ENCODE measurements at places on chromosomes 6 and 20.

GRCh38 chr6:148998704-148999103, 251.9 kb downstream of the UST start:
- no peak for DNase-seq

DNA sequence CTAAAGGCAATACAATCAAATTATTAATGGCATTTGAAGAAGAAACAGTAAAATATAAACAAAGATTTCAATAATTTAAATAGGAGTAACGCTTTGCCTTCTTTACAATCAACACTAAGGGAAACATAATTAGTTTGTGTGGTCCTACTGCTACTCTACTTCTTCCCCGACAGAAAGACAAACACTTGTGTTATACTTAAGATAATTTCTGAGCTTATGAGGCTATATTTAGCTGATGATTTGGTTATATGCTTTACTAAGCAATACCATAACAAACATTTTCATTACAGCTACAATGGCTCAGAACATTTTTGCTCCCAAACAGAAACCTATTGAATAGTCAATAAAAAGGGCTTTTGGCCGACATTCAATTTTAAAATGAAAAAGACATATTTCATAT, 1217.2 kb upstream of the GJE1 start:
- no peak for DNase-seq

GRCh38 chr20:47782076-47782475, 3.2 kb downstream of the SULF2 start:
- no peak for DNase-seq

DNA sequence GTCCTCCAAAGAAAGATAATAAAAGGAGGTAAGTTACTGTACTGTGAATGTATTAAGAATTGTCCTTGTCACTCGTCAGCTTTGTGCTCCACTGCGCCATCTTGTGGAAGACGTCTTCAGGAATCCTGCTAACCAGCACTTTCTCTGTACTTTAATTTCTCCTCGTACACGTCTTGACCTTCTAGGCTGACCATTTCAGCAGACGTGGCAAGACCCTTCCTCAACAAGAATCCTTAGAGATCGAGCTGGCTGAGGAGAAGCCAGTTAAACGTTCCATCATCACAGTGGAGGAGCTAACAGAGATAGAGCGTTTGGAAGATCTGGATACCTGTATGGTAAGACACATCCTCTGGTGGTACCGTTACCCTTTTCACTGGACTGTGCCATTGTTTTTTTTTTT, 95.5 kb upstream of the SCGN start:
- DNase-seq: peak; percentile 7

DNA sequence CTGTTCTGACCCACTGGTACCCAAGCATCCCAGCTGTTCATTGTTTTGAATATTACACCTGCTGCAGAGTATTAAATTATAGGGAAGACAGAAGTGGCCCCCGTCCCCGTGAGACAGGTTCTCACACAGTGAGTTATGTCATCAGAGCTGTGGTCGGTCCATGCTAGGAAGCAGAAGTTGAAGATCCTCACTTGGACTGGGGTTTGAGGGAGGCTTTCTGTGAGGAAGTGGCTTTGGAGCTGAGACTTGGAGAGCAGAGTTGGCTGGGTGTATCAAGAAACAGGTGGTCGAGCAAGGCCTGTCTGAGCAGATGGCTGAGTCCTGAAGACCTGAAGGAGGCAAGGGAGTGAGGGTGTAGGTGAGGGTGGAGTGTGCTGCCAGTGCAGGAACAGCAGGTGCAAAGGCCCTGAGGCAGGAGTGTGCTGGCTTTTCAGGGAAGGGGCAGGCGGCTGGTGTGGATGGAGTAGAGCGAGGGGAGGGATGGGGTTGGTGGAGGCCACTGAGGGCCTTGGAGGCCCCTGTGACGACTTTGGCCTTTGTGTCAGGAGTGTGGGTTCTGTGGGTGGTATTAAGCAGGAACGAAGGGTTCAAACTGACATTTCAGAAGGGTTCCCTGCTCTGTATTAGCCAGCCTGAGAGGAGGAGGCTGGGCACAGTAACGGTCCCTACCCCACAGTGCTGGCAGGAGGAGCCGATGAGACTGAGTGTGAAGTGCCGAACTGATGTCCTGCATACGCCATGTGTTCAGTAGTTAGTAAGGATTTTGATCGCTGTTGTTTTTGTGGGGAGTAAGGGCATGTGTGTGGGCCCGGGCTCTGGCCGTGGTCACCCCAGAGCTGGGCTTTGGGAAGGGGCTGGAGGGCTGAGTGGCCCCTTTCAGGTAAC, 11.8 kb downstream of the SRC start:
- no peak for DNase-seq

GRCh38 chr6:127120023-127120786, 1.7 kb downstream of the RSPO3 start:
- DNase-seq: no peak

All from hypothalamus (tissue), 51 donors.